ENCODE measurements at places on chromosomes 12 and 14. TPM values are rescaled to one million over a fixed set of nuclear protein-coding genes. Genes with fewer than 3 reads are reported as not detected.

The ANKRD33 gene
- not detected for total RNA-seq

The KLRD1 gene
- not detected for total RNA-seq

The LRP1-AS gene
- total RNA-seq, result not detected

The DIP2B gene
- total RNA-seq, result 13.8 TPM

The KRT5 gene
- 0.53 TPM for total RNA-seq

The MGAT4C gene
- total RNA-seq, result 0.02 TPM

The SERPINA3 gene
- 12.5 TPM for total RNA-seq

The SLC10A1 gene
- total RNA-seq, result not detected

The DTD2 gene
- total RNA-seq, result 20.7 TPM

The ADAM20 gene
- not detected for total RNA-seq

The BCL7A gene
- 10.3 TPM for total RNA-seq

The ASPG gene
- not detected for total RNA-seq

The PRH2 gene
- not detected for total RNA-seq

The GATC gene
- total RNA-seq, result 25.6 TPM

The ZDHHC22 gene
- total RNA-seq, result 0.23 TPM

The GLIPR1L1 gene
- total RNA-seq, result not detected

The ABHD12B gene
- not detected for total RNA-seq

The YAF2 gene
- 24.4 TPM for total RNA-seq

The DTX1 gene
- total RNA-seq, result 0.50 TPM

The ETV6 gene
- total RNA-seq, result 3.6 TPM

The NPFF gene
- not detected for total RNA-seq

The HPD gene
- total RNA-seq, result 1.4 TPM

The BCL2L2 gene
- 18.0 TPM for total RNA-seq

Data from A549 treated with Hydrocortisone at 1 μM for 4 hours (cell line).